Activated B cell treated with CpG ODN at 0.5 μM for 24 hours (primary cell): ENCODE measurements at places on chromosomes 13 and 19. TPM values are rescaled to one million over a fixed set of nuclear protein-coding genes. Genes with fewer than 3 reads are reported as not detected.

ZFR2 gene
- 0.31 and 0.34 TPM in 2 replicates for total RNA-seq

- no peaks in the 10 kb centered on the region for H3K36me3 ChIP-seq
- DNase-seq = no peak
- H3K4me3 ChIP-seq = no peak overlapping the region
- no peaks in the 10 kb centered on the region for H3K4me1 ChIP-seq
These were observed 14.8 kb downstream of the ACSBG2 start for GRCh38 chr19:6150289-6150688.

DNA sequence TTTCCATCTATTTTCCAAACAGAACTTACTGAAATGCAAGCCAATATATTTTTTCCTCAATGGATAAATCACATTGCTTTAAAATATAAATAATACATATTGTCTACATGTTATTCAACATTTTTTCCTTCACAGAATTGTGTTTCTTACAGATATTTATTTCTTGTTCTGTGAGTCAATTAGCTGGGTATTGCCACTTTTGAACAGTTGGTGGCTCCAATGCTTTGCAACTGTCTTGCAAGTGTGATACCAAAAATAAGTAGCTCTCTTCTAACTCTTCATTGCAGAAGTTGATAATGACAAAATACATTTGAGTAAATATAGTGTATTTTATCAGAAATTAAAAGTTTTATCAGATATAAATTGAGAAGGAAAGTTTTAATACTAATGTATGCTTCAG lies 17.1 kb upstream of the GPC5 start:
- H3K36me3 ChIP-seq = no peaks in the 10 kb centered on the region
- no peak overlapping the region for H3K4me3 ChIP-seq
- H3K27ac ChIP-seq = no peak overlapping the region
- peaks cover 5% of the 10 kb centered on the region for H3K27me3 ChIP-seq

DNA sequence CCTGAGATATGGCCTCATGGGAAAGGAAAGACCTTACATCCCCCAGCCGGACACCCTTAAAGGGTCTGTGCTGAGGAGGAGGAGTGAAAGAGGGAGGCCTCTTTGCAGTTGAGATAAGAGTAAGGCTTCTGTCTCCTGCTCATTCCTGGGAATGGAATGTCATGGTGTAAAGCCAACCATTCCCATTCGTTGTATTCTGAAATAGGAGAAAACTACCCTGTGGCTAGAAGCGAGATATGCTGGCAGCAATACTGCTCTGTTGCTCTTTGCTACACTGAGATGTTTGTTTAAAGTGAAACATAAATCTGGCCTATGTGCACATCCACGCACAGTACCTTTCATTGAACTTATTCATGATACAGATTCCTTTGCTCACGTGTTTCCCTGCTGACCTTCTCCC lies 783 bp upstream of the ZNF587B start:
- no peak overlapping the region for H3K4me3 ChIP-seq
- H3K27me3 ChIP-seq = no peaks in the 10 kb centered on the region
- no peak for DNase-seq
- no peak overlapping the region for H3K27ac ChIP-seq
- peaks cover 43% of the 10 kb centered on the region for H3K36me3 ChIP-seq

DNA sequence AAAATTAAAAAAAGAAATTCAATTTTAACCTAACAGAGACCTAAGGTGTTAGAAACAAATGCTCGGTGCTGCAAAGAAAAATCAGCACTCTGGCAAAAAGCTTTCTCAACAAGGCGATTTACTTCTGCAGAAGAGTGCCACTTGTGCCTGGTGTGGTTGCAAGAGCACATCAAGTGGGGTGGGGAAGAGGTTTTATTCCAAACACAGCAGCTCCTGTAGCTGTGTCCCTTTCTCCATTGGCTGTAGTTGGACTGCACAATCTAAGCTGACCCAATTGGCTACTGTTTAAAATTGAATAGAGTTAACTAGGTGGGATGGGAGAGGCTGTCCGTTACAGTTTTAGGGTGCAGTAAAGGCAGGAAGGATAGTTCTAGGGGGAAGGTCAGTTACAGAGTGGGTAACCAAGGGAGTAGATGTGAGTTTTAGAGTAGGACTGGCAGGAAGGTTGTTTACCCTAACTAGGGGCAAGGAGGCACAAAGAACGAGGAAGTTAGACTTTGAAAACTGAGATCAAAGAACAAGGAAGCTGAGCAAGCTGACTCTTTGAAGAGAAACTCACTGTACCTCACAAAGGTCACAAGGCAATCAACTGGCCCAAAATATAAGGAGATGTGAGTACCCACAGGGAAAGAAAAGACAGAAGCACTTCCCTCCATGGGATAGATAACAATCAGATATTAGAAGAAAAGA lies 145.7 kb downstream of the LIG4 start:
- no peaks in the 10 kb centered on the region for H3K4me1 ChIP-seq
- no peak overlapping the region for H3K4me3 ChIP-seq
- no peaks in the 10 kb centered on the region for H3K27me3 ChIP-seq
- no peak for DNase-seq

DNA sequence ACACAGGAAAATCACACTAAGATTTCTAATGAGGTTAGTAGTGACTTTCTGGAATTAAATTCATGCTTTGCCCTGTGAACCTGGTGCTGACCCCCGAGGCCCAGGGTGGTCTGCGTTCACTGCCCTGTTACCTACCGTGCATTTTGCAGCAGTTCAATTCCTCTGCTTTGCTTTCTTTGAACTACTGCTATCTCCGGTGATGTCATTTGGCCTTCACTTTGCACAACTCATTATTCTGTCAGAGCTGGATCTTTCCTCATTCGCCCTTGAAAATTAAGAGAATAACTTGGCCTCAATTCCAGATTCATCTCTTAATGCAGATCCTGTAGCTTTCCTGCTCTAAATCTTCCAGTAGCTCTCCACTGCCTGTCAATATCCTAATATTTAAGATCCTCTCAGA lies 8.8 kb upstream of the LRRC63 start:
- H3K4me3 ChIP-seq = no peak overlapping the region
- H3K27ac ChIP-seq = no peak overlapping the region
- DNase-seq = no peak
- H3K36me3 ChIP-seq = no peaks in the 10 kb centered on the region
- H3K27me3 ChIP-seq = no peaks in the 10 kb centered on the region

GRCh38 chr13:36088463-36088862 lies 42.7 kb downstream of the DCLK1 start:
- no peak overlapping the region for H3K27ac ChIP-seq
- H3K27me3 ChIP-seq = no peaks in the 10 kb centered on the region
- H3K36me3 ChIP-seq = no peaks in the 10 kb centered on the region

GRCh38 chr19:18995804-18996241 lies 37.5 kb downstream of the SUGP2 start:
- no peak for DNase-seq
- no peak overlapping the region for H3K4me3 ChIP-seq
- H3K27ac ChIP-seq = no peak overlapping the region
- no peaks in the 10 kb centered on the region for H3K27me3 ChIP-seq
- H3K4me1 ChIP-seq = no peaks in the 10 kb centered on the region
